Naive thymus-derived CD4-positive, alpha-beta T cell (primary cell): ENCODE measurements at places on chromosomes 4 and X.
A peak's percentile ranks its signal among the peaks of the same experiment; 100 is the strongest.

DNA sequence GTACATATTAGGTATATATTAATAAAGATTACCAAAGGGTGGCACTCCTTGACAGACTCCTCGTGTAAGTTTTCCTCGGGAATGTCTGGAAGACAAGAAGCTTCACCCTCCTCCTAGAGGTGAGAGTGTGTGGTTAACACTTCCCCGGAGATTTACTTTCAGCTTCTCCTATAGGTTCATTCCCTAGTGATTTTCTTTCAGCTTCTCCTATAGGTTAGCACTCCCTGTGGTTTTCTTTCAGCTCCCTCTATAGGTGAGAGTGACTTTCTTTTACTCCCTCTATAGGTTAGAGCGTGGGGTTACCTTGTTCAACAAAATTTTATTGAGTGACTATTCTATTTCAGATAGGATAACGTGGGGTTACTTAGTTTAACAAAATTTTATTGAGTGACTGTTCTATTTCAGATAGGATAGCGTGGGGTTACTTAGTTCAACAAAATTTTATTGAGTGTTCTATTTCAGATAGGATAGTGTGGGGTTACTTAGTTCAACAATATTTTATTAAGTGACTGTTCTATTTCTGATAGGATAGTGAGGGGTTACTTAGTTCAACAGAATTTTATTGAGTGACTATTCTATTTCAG, 106.0 kb upstream of the PLAC1 start:
- peak; percentile 7 for DNase-seq

DNA sequence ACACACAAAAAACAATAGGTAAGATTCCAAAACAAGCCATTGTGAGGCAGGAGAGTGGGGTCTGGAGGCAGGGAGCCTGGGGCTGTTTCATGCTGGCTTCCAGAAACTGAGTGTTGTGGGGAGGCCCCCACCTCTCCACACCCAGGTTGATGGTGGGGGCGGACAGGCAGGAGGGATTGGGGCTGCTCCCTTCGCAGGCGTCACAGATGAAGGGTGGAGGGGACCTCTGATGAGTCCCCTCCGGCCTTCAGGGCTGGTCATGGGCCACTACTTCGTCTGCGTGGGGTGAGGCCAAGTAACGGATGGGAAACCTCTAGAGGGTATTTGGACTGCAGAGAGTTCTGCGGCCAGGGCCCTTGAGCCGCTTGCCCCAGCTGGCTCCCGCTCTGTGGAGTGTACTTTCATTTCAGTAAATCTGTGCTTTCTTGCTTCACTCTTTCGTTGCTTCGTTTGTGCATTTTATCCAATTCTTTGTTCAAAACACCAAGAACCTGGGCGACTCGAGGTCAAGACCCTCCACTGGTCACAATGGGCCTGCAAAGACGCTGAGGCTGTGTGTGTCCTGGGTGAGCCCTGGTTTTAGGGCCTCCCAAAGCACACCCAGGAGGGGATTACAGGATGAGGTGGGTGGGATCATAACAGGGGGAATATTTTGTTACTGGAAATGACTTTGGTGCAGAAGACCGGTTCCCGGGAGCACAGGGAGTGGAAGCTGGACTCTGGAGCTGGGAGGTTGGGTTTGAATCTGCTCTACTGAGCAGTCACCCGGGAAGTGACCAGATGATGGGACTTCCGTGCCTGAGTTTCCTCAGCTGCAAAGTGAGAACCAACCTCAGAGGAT, 83.7 kb upstream of the ADRA2C start:
- DNase-seq, result no peak

DNA sequence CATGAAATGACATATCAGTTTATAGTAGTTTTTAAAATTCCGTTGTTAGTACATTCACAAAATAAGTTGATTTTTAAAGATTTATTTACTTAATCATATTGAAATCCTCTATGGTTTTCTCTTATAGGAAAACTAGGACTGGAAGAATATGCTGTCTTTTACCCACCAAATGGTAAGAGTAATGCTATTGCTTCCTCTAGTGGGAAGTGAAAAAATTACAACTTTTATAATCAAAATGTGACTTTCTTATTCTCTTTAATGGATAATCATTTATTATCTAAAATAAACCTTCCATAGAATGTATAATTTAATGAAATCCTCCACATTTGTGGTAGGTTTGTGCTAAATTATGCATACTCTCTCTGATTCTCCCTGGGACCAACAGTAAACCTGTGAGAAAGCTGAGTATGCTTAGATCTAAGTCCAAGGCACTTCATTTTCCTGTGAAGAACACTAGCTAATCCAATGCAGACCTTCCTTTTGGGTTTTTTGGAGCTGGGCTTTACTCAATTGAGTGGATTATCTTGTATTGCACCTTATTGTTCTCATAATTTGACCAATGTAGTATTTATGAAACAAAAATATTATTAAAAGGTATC, 136.2 kb downstream of the TBC1D19 start:
- DNase-seq, result no peak

DNA sequence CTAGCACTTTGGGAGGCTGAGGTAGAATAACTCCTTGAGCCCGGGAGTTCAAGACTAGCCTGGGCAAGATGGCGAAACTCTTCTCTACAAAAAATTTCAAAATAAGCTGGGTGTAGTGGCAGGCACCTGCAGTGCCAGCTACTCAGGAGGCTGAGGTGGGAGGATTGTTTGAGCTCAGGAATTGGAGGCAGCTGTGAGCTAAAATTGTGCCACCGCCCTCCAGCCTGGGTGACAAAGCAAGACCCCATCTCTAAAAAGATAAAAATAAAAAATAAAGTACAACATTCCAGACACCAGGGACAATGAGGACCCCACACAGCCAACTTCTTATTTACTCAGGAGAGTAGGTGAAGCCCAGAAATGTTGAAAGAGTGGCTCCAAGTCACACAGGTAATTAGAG, 53.0 kb downstream of the APBB2 start:
- no peak for DNase-seq

GRCh38 chr4:19987746-19988145, 264.0 kb upstream of the SLIT2 start:
- DNase-seq, result no peak

DNA sequence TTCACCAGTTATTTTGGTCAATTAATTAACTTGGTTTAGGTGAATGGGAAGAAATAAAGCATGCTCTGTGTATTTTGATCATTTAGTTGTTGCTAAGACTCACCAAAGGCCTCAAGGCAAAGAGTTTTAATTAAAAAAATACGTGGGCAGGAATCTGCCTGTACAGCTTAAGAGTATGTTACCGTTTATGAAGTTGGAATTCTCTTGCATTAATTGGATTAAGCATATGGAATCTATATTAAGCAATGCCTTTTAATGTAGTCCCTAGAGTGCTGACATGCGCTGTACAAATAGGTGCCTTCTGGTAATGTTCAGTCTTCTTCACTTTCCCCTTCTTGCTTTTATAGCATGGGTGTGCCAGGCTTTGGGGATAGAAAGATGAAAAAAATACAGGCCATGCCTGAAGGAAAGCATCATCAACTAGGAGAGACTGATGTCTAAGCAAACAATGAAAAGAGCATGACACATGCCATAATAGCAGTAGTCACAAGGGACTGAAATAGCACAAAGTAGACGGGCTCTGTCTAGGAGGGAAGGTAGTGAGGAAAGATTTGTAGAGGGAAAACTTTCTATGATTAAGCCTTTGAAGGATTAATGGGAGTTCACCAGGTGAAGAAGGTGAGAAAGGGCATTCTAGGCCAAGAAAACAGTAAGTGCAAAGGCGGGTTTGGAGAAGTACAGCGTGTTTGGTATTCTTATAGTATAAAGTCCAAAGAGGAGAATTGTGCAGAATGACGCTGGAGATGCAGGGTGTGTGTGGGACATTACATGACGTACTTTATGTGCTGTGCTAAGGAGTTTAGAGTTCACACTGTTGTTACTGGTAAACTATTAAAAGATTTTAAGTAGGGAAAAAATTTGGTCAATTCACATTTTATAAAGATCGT, 226.1 kb upstream of the ANXA3 start:
- no peak for DNase-seq

- DNase-seq, result no peak
Measured at GRCh38 chrX:22589845-22590244, 317.1 kb downstream of the CBLL2 start.

GRCh38 chrX:437661-438390, 51.1 kb upstream of the PPP2R3B start:
- DNase-seq, result no peak

GRCh38 chr4:128837679-128838078, 28.2 kb downstream of the JADE1 start:
- DNase-seq, result no peak

- peak; percentile 78 for DNase-seq
Measured at GRCh38 chr4:40316782-40317635, 18.1 kb upstream of the CHRNA9 start.

DNA sequence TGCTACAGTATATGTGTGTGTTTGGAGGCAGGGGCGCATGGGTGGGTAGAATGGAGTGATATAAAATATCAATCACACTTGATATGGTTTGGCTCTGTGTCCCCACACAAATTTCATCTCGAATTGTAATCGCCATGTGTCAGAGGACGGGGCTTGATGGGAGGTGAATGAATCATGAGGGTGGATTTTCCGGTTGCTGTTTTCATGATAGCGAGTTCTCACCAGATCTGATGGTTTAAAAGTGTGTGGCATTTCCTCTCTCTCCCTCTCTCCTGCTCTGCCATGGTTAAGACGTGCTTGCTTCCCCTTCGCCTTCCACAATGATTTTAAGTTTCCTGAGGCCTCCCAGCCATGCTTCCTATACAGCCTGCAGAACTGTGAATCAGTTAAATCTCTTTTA, 14.8 kb downstream of the SOWAHB start:
- DNase-seq, result no peak

- DNase-seq, result no peak
Measured at GRCh38 chr4:92172203-92172602, 131.6 kb upstream of the GRID2 start.

- no peak for DNase-seq
Measured at GRCh38 chr4:1730532-1731135, 9.3 kb downstream of the TACC3 start.

- DNase-seq, result no peak
Measured at GRCh38 chr4:54256491-54257486, 27.7 kb downstream of the PDGFRA start.

DNA sequence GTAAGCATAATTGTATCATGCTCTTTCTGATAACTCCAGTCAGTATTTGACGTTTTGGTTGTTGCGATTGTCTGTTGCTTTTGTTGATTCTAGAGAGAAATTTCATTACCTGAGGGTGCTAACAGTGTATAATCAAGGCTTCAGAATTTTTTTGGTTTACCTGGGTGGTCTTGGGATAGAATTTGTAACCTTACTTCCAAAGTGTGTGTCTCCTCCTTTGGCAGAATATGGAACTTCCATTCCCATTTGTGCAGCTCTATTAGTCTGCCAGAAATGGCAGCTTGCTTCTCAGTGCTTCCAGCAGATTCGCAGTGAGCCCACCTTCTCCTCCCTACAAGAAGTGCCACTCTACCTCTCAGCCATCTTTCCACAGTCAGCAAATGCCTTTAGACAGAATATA, 5.3 kb downstream of the COPS4 start:
- no peak for DNase-seq

DNA sequence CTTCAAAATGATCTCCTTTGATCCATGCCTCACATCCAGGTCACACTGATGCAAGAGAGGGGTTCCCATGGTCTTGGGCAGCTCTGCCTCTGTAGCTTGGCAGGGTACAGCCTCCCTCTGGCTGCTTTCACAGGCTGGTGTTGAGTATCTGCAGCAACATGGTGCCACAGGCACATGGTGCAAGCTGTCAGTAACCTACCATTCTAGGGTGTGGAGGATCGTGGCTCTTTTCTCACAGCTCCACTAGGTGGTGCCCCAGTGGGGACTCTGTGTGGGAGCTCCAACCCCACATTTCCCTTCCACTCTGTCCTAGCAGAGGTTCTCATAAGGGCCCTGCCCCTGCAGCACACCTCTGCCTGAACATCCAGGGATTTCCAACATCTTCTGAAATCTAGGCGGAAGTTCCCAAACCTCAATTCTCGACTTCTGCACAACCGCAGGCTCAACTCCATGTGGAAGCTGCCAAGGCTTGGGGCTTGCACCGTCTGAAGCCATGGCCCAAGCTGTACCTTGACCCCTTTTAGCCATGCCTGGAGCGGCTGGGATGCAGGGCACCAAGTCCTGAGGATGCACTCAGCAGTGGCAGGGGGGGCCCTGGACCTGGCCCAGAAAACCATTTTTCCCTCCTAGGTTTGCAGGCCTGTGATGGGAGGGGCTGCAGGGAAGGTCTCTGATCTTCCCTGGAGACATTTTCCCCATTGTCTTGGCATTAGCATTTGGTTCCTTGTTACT, 137.8 kb upstream of the NUDT6 start:
- no peak for DNase-seq

DNA sequence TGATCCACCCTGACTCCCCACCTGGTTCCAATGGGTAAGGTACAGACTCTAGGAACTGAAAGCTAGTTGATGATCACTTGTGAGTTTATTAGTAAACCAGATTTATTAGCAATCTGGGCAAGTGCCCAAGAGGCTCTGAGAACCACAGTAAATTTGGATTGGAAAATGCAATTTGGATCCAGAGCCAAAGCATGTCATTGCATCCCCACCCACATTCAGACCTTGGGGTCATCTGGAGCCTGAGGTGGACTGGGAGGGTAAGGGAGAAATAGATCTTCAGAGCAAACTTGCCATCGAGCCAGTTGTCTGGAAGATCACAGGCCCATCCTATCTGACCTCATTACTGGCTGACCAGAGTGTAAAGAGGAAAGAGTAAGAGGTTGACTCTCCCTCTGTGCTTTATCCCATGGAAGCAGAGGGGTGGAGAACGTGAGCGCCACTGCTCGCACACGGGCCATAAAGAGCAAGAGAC, 78.7 kb upstream of the RASGEF1B start:
- no peak for DNase-seq

DNA sequence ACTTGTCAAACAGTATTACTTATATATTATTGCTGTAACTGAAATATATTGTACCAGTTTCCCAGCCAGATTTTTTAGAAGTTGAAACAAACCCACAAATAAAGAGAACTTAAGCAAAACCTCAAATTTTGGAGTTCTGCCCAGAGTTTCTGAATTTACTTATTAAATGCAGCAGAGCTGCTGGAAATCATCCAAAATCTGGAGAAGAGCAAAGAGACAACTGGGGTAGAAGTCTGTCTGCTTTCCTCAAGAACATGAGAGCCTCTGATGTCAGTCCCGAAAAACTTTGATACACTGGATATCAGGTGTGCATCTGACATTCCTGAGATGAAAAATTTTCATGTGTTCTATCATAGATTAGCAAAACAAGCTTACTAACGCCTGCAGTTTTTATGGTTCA, 325.9 kb downstream of the NR3C2 start:
- DNase-seq, result no peak

DNA sequence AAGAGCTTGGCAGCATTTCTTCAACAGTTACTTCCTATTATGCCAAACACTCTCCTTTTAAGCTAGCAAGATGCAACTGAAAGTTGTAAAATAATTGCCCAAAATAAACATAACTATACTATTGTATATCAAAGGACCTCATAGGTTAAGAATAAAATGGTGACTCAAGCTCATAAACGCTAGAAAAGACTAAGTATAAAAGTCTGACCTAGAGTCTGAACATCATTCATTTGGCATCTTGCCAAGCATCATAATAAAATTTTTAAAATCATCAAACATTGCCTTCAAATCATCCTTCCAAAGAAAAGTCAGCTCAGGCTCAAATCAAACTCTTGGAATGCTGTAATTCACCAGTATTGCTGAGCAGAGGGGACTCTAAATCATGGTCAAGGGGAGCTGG, 281.2 kb downstream of the QDPR start:
- DNase-seq, result no peak

GRCh38 chrX:95762716-95763115, 921.9 kb upstream of the DIAPH2 start:
- DNase-seq, result no peak
